Midbrain (tissue), 1 donor: ENCODE measurements at places on chromosomes 7 and 10.

- no peak for DNase-seq
Observed at GRCh38 chr10:12588091-12588860, 238.9 kb downstream of the CAMK1D start.

- DNase-seq = no peak
Observed at GRCh38 chr7:2084331-2084730, 148.4 kb downstream of the MAD1L1 start.

- no peak for DNase-seq
Observed at GRCh38 chr10:77236700-77237099, 400.9 kb downstream of the KCNMA1 start.

DNA sequence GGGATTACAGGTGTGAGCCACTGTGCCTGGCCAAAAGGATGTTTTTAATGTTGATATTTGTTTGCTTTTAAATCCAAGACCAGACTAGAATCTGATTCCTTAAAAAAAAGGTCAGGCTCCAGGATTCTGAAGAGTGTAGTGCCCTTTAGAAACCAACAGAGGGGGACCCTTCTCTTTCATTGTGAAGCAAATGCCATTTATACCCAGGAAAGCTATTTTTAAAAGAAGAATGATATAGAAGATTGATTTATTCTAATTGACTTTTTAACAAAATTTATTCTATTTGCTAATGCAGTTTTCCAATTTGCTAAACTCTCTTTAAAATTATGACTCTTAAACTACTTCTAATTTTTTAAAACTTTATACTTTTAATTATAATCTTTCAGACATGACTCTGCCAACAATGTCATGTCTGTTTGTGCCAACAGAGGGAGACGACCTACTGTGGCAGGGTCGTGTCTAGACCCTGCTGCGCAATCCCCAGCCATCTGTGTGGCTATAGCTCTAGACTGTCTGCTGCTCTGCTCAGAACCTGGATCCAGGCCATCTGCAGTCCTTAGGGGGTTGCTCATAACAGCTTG is 201.0 kb upstream of the IMMP2L start:
- DNase-seq = no peak

DNA sequence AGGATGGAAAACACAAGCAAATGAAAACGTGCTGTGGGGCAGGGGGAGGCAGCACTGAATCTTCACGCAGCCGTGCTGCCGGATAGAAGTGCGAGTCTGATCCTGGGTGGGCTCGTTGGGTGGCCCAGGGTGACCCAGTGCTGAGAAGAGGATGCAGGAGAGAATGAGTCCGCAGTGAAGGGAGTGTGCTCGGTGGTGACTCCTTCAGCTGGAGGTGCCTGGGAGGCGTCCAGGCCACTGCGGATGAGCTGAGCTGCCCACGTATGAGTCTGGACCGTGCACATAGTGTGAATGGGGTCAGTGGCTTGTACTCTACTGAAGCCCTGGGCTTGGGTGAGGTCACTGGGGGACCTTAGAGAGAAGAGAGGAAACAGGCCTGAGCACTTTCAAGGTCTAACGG is 190.0 kb upstream of the MGMT start:
- no peak for DNase-seq

DNA sequence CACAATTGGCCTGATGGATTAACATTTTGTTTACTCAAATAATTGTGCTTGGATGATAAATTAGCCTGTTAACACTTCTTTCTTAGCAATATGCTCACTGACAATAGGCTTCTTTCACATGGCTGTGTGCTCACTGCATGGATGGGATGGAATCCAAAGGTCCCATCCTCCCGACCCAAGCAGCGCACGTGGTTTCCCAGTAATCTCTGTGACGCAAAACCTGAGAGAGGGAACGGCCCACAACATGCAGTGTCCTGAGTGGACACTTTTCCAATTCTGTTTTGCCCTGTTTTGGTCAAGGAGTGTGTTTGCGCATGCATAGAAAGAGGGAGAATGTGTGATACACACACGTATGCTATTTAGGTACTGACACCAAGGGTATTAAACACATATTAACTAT is 42.1 kb upstream of the RASGEF1A start:
- DNase-seq = peak; percentile 38

DNA sequence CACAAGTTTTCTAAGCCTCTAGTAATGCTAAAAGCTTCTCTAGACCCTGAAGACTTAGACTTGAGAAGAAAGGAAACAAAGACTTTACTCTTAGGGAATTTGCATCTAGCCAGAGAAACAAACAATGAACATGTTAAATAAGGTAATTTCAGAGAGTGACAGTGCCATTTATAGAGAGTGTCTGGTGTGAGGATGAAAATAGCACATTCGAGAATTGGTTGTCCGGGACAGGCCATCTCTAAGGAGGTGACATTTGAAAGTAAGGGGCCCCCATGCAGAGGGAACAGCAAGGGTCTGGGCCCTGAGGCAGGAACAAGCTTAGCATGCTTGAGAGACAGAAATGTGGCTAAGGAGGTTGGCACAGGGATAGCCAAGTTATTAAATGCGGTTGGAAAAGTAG is 48.1 kb downstream of the ADAM22 start:
- DNase-seq = no peak

GRCh38 chr7:124908259-124908658 is 21.4 kb downstream of the POT1 start:
- DNase-seq = no peak

DNA sequence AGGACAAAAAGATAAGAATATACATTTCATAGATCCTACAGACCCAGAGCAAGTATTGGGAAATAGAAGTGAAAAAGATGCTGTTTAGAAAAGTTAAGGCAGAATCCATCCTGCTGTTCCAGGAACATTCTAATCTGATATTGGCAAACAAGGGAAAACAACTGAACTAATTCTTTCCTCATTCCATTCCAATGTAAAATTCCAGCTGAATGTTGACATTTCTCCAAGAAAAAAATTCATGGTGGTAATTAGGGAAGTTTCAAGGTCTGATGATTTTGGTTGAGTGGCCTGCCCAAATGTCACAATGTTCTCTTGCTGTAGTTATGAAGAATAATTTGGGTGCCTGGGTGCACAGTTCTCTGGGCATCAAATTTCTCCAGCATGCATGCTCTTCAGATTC is 15.2 kb downstream of the PIP start:
- no peak for DNase-seq

- peak; percentile 11 for DNase-seq
Observed at GRCh38 chr10:60237977-60238758, 151.5 kb downstream of the ANK3 start.

DNA sequence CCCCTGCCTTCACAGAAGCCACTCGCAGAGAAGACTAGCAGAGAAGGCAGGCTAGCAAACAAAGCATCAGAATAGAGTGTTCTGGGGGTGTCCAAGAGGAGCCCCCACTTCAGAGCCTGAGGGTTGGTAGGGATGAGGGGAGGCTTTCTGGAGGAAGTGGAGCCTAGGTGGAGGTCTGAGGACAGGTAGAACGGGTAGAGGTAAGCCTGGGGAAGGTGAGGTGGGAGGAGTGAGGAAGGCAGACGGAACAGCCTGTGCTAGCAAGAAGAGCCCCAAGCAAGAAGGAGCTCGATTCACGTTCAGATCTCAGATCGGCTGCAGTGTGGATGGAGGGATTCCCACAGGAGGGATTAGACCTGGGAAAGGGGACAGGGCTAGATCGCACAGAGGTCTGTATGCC is 66.0 kb upstream of the DUSP5 start:
- no peak for DNase-seq

DNA sequence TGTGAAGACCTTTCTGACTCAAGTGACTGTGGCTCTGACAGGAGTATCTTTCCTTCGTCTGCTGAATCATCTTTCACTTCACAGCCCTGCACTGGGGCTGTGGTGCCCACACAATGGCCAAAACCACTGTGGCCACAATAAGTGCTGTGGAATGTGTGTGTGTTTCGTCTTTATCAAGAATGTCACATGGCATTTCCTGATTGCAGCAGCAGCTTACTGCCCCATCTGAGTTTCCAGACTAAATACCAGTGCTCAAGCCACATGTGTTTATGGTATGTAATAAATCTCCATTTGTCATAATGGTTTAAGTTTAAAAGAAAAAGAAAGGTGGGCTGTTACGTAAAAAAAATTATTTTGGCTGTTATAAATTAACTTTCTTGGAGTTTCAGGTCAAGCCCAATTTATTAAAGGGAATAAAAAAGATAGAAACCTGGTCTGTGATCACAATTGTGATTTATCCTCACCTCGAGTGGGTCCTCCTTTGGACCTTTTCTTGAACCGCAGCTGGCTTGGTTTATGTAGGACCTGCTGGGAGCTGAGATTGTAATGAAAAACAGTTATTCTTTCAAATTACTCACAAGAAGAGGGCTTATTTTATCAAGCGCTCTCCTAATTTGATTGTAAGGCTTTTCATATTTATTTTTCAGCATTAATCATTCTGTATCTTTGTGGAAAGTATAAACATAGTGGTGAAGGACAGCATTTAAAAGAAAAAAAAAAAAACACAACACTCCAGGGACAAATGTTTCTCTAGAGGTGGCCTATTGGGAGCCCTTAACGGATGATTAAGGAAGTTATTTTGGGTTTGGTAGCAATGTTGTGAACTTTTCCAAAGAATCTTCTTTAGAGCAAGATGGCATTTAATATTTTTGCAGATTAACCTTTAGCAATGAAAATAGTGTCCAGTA is 116.2 kb downstream of the LRMDA start:
- no peak for DNase-seq

GRCh38 chr10:17047908-17048307 is 81.7 kb downstream of the CUBN start:
- no peak for DNase-seq

- DNase-seq = no peak
Observed at GRCh38 chr10:23754179-23754578, 315.3 kb downstream of the OTUD1 start.

- peak; percentile 83 for DNase-seq
Observed at GRCh38 chr10:123583639-123584418, 82.3 kb upstream of the GPR26 start.

DNA sequence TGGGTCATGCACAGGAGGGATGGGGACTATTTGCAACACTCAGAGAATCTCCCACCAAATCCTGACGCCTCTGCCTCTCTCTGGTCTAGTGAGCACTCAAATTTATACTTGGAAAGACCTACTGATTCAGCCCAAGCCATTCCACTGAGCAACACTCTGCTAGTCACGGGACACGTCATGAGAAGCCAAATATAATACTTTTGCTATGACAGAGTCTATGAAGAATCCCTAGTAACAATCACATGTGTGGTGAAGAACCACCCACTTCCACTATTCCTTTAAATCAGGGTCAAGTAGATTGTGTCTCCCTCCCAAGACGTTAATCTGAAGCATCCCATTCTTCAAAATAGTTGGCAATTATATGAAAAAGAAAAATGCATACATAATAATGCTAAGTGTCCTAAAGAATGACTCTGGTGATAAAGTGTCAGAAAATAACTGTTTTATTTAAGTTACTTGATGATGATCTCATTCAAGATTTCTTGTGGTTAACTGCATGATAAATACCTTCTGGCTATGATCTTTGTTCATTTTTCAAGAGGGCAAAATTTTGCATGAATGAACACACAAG is 28.5 kb downstream of the CHCHD3 start:
- DNase-seq = no peak

DNA sequence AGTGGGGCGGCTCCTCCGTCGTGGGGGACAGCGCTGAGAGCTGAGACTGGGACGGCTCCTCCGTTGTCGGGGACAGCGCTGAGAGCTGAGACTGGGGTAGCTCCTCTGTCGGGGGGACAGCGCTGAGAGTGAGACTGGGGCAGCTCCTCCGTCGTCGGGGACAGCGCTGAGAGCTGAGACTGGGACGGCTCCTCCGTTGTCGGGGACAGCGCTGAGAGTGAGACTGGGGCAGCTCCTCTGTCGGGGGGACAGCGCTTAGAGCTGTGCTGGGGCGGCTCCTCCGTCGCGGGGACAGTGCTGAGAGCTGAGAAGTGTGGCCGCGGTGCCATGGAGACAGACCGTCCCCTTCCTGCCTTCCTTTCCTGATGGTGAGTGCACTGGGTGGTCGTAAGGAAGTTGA is 136.4 kb downstream of the DYNC2I1 start:
- DNase-seq = no peak

- no peak for DNase-seq
Observed at GRCh38 chr7:70091362-70091761, 493.1 kb downstream of the AUTS2 start.

DNA sequence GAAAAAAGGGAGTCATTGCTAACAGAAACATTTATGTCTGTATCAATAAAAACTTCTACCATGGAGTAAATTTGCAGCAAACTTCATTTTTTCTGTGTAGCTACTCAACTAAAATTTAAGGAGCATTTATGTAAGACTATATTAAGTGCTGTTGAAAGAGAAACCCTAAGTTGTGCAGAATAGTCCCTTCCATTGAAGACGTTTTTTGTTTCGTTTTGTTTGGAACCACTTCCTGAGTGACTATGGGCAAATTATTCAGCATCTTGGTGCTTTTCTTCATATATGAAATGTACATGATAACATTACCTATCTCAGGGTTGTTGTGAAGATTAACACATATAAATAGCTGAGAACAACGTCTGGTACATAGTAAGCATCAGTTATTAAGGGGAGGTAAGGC is 24.3 kb downstream of the SEM1 start:
- DNase-seq = no peak

- DNase-seq = no peak
Observed at GRCh38 chr7:71457021-71457420, 325.1 kb downstream of the GALNT17 start.

GRCh38 chr7:30313793-30314192 is 29.4 kb downstream of the ZNRF2 start:
- no peak for DNase-seq
